ENCODE measurements at places on chromosomes 7 and 10. TPM values are rescaled to one million over a fixed set of nuclear protein-coding genes. Genes with fewer than 3 reads are reported as not detected.

The SUN3 gene
- not detected for total RNA-seq

The RTKN2 gene
- total RNA-seq, result 1.1 TPM

The NRAP gene
- 0.64 TPM for total RNA-seq

The PSTK gene
- total RNA-seq, result 3.2 TPM

The CPED1 gene
- total RNA-seq, result 15.9 TPM

The LRRN3 gene
- 0.20 TPM for total RNA-seq

The CH25H gene
- 1.3 TPM for total RNA-seq

The TMEM196 gene
- total RNA-seq, result not detected

The REPIN1 gene
- 168 TPM for total RNA-seq

- no peak for DNase-seq
These were observed 708.1 kb upstream of the PCDH15 start for GRCh38 chr10:55509168-55509567.

DNA sequence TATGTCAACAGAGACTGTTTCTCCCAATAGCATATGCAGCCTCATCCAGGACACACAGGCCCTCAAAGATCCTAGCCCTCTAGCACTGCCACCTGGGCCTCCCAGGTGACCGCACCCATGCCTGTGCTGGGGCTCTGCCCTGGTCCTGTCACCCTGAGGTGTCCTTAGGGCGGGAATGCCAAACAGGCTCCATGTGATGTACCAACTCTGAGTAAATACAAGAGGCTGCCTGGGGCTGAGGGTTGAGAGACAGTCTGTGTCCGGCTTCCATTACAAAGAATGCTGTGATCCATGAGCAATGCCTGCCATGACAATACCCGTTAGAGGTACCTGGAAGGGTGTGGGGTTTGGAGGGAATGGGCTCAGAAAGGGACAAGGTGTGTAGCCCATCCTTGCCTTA, 83.0 kb upstream of the KAT6B start:
- no peak for DNase-seq

GRCh38 chr10:72315611-72316385, 38.9 kb downstream of the DNAJB12 start:
- DNase-seq, result peak; percentile 62

DNA sequence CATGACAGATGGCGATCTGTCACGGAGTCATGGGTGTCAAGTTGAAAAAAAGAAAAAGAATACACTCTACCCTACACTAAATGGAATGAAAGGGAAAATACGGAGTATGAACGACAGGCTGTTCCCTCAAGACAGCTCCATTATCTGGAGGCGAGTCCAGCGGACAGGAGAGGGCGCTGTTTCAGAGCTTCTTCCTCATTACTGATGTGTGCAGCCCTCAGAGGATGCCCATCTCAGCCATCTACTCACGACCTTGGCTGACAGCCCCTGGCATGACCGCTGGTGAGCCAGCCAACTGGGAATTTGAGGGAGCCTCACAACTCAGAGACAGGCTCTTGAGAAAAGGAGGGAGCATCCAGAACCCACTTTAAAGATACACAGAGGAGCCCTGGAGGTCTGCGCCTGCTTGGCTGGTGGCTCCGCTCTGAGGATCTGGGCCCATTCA, 49.6 kb upstream of the SMNDC1 start:
- peak; percentile 95 for DNase-seq

DNA sequence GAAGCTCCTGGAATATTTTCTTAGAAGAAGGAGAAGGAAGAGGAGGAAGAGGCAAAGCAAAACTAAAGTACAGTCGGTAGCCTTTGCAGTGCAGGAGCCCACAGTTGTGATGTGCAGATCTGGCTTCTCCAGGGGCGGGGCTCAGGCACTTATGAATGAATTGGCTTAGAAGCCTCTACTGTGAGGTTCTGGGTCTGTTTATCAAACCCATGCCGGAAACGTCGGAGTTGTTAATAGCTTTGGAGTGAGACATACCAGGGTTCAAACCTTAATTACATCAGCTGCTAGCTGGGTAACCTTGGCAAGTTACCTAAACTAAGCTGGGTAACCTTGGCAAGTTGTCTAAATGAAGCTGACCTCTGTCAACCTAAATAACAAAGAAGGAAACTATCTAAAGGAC, 89.3 kb upstream of the PITRM1 start:
- no peak for DNase-seq

DNA sequence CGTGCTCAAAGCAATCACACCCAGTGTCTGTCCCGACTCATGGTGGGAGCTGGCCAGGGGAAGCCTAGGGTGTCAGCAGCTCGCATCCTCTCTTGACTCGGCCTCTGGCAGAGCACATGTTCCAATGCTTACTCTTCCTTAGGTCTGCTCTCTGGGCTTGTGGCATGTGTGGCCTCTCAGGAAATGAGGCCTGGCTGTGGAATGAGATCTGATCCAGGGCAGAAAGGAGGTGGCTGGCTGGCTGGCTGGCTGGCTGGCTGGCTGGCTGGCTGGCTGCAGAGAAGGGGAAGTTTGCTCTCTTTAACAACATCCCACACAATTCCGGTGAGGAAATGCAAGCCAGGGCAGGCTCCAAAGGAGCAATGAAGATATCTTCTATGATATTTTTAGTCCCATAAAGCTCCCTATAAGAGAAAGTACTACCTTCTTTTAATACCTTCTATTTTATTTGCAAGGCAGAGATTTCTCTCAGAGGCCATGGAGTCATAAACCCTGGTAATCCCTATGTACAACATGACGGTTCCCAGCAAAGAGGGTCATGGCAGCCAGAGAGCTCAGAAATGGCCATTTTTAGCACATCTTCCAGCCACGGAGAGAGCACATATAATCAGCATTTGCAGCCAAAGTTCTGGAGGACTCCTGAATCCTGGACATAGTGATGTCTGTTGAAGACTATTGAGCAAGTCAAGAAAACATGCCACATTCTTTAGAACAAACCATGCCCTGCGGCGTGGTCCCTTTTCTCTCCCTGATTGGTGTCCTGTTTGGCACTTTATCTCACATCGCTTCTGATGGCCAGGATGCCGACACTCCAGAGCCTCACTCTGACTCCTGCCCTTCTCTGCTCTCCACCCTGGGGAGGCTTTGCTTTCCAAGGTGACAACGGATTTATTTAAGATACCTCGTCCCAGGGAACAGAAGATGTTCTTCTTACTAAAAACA, 153.7 kb downstream of the FANK1 start:
- no peak for DNase-seq

GRCh38 chr7:70693686-70694433, 438.1 kb upstream of the GALNT17 start:
- DNase-seq, result peak; percentile 85

DNA sequence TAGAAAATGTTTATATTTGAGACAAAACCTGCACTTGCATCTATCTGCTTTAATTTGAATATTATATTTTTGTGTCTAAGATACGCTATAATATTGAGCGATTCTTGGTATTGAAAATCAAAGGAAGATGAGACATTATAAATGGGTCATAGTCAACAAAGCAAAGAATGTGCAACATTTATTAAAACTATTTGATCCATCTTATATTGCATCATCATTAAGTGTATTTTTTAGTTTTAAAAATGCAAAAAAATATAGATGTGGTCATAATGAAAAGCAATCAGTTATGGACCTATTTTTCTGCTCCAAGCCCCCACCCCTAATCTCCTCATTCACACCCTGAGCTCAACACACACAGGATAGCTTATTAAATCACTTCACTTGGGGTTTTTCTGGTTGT, 847.3 kb downstream of the NRG3 start:
- DNase-seq, result no peak

DNA sequence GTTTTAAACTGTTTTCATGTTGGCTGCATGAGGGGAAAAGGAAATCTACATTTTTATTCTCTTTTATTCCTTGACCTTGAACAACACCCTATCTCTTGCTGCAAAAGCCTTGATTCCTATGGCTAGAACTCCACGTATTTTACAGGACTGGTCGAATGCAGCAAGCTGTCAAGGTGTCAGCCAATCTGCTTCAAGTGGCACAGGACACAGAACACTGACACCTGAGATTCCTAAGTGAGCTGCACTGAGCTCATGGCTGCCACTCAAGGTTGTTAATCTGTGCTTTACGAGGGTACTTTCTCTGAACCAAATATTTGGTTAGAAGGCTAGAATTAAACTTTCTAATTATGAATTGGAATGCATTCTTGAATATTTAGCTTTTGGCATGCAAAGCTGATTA, 349.7 kb upstream of the COBL start:
- no peak for DNase-seq

GRCh38 chr10:119313644-119314043, 106.3 kb downstream of the GRK5 start:
- DNase-seq, result no peak

DNA sequence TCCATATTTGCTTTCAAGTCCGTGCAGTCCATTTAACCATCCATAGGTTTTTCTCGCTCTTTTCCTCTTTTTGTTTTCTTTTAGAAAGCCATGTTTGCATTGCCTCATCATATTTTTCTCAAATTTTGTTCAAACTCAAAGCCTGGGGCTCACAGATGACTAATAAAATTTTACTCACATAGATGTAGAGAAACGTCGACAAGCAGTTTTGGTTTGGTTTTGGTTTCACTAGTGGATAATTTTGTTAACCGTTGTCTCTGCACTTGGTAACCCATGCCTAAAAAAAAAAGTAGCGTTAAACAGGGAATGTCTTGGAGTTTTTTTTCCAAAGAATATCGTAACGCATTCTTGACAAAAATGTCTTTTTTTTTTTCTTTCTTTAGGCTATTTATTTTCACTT, 344.2 kb upstream of the GALNT17 start:
- DNase-seq, result no peak

- no peak for DNase-seq
These were observed 76.8 kb upstream of the NKX6-2 start for GRCh38 chr10:132862485-132863420.

- no peak for DNase-seq
These were observed 68.0 kb upstream of the INSIG1 start for GRCh38 chr7:155229548-155230168.

GRCh38 chr7:92586403-92586802, 3.8 kb downstream of the FAM133B start:
- no peak for DNase-seq

DNA sequence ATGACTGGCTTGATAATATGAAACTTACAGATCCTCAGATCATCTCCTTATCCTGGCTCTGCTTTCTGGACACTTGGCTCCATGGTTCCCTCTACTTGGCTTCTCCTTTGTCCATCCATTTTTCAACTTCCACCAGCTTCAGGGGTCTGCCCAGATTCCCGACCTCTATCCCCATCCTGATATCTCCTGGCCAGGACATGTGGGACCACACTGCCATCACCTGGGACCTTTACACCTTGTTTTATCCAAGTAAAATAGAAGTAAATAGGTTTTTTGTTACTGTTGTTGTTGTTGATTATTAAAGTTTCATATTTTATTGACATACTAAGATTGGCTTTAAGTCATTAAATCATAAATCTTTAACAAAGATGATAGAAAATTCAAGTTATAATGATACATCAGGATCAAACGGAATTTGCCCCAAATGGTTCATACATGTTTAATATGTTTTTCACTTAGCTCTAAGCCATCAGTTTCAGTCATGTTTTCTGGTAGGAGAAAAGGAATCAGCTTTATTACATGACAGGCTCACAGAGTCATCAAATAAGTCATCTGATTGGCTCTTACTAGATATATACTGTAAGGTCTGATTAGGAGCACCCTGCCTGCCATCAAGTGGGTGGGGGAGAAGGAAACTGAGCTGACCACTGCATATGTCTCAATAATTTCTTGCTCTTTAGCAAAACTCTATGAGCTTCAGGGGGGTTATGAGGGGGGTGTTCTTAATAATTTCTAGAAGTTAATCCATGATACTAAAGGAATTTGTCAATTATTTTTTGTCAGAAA, 111.5 kb upstream of the AHR start:
- no peak for DNase-seq

DNA sequence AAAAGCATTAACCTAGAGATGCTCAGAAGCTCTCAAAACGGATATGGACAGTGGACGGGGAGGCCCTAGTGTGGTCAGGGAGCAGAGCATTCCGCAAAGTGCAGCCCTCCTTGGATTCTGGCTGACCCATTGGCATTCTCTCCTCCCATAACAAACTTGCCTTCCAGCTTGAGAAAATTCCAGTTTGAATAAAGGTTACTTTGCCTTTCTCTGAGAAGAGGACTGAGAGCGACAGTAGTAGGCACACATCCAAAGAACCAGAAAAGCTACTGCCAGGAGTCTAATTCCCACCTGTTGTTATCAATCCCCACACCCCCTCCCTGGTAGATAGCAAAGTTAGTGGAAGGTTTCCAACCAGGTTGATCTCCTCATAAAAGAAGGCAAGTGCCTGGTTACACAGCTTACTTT, 84.7 kb upstream of the TRIL start:
- no peak for DNase-seq

DNA sequence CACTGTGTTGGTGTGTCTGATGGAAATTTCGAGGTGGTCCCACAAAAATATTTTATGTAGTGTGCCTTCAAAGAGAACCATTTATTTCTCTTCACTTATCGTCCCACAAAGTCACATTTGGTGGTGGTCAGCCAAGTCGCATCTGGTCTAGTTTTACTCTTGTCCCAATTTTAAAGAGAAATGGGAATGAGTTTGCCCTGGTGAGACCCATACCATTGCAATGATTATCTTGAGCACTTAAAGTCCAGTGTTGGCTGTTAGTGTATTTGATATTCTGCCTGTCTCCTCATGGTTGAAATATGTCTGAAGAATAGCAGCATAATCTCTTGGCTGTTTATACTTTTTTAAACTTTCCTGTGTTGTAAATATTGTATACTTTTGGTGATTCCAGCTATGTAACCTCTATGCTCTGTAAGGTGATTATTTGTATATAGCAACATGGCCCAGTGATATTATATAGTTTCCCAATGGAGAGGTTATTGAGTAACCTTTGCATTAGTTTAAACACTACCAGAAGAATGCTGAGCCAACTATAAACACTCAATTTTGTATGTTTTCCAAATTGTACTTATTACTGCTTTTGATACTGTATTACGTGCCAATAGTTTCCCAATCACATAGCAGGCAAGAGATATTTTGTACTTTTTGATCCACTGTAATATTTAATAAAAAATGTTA, 172.2 kb downstream of the RTKN2 start:
- DNase-seq, result no peak

DNA sequence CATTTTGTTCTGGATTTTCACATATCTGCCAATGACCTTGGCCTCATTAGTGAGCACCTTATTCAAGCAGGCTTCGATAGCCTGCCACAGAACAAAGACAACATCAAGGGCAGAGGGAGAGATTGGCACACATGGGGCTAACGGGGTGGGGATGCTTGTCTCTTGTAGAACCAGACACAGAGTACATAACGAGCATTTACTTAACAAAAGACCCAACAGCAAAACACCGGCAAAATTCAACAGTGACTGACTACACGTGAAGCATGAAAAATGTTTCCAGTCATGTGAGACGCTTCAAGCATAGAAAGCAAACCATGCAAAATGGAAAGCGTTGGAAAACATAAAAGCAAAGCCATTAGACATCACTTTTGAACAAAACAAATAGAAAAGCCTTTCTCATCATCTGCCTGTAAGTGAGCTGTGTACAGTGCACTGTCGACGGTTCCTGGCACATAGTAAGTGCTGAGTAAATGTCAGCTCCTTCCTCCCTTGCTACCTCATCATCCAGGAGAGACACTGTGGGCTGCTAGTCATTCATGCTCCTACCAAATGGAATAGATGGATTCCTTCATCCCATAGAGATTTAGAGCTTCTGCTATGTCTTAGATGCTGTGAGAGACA, 134.4 kb upstream of the AGK start:
- no peak for DNase-seq

GRCh38 chr7:37349979-37350590, 98.6 kb downstream of the ELMO1 start:
- DNase-seq, result no peak

Measured in left colon (tissue), 2 donors.